Epithelial cell of proximal tubule (primary cell): ENCODE measurements at places on chromosomes 2 and 18.

DNA sequence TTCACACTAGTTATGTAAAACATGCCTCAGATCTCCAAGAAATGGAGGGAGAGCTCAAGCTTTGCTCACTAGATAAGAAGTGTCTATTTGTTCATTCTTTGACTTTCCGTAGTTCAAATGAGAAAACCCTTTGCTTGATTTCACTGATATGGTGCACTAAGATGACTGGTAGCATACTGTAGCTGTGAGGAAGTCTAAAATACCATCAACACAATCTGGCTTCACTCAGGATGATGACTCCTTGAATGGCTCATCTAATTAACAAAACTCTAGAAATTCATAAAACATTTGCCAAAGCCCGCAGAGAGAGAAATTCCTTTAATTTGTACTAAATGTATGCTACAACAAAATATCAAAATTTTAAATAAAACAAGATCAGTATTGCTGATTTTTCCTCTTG is 152.8 kb upstream of the STK17B start:
- DNase-seq: no peak

DNA sequence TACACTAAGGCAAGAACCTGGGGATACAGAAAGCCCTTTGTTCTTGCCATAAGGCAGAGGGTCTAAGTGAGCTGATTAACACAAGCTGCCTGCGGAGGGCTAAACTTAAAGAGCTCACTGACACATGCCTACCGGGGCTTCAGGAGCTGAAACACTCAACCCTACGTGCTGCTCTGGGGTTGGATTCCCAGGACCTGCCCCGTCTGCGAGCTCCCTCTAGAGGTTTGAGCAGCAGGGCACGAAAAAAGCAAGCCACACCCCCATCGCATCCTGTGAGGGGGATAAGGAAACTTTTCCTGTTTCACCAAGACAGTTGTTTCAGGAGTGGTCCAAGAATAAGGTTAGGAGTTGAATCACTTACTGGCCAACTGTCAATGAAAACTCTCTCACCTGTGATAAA is 562.1 kb downstream of the TMX3 start:
- no peak for DNase-seq

- DNase-seq: no peak
Observed at GRCh38 chr2:121837591-121837990, 82.1 kb downstream of the TSN start.

- no peak for DNase-seq
Observed at GRCh38 chr18:50578030-50578429, 18.1 kb downstream of the MAPK4 start.

DNA sequence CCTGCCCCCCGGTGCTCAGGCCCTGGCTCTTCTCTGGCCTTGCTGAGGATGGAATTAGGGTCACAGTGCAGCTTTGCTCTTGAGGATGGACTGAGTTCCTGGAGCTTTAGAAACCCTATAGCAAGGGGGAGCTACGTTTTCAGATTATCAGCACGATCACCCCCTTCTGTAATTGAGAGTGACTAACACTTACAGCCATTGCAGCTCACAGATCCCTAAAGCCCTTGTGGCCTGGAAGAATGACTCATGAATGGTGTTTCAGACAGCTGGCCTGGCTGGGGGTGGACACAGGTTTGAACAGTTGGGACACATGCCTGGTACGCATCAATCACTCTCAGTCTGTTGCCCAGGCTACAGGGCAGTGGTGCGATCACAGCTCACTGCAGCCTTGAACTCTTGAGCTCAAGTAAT is 79.7 kb upstream of the IGFBP5 start:
- peak; percentile 94 for DNase-seq

DNA sequence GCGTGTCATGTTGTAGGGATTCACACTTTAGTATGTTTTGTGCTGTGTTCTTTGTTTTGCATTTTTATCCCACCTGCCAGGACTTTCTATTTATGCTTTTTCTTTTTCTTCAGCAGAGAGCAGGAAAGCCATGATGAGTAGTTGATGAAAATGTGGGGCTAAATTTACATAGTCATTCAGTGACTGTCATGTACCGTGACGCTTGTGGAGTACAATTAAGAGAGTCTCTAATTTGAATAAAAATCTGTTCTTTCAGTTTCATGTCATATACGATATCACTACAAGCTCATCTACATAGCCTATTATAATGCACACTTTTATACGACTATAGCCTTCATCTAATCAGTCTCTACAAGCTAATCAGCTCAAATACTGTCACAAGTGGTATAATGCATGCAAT is 112.7 kb upstream of the SPATS2L start:
- no peak for DNase-seq

GRCh38 chr2:126994340-126994777 is 95.7 kb downstream of the TEX51 start:
- DNase-seq: no peak

DNA sequence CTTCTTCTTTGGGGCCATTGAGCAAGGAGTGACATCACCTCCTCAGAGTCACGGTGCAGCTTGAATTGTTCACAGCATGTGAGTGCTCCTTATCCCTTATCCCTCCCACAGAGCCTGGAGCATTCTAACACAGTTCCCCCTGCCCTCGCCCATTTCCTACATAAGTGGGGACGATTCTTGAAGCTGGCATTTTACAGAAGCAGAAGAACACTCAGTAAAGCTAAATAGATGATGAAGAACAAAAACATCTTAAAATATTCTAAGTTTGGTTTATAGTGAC is 135.8 kb upstream of the APCDD1 start:
- DNase-seq: no peak

DNA sequence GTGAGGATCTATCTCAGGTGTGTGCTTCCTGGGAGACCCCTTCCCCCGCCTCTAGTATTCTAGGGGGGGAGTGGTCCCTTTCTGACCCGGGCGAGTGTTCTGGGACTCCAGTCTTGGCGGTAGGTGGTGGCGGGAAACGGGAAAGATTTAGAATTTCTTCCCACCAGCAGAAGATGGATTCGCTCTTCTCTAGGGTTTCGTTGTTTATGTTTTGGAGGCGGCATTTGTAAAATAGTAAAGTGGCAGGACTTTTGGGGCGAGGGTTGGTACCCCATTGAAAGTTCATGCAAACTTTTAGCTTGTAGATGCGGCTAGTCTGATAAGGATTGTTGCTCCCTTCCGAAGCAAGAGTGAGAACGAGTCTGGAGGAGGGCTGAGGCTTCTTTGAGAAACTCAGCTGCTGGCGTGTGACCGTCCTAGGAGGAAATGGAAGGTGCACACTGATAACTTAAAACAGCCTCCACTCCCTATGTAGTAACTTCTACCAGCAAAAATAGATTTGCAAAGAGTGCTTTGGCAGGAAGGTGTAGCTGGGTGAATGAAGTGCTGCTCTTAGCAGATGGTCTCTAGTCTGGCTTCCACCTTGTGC is 412 bp downstream of the GPD2 start:
- DNase-seq: no peak

- no peak for DNase-seq
Observed at GRCh38 chr2:20012282-20013125, at the start of gene MATN3. Gene MATN3 (minus strand): TSS chr2:20012668. CDS start chr2:20012631, 37 bp downstream.

- DNase-seq: no peak
Observed at GRCh38 chr2:112541315-112542122, 746 bp upstream of the POLR1B start.

DNA sequence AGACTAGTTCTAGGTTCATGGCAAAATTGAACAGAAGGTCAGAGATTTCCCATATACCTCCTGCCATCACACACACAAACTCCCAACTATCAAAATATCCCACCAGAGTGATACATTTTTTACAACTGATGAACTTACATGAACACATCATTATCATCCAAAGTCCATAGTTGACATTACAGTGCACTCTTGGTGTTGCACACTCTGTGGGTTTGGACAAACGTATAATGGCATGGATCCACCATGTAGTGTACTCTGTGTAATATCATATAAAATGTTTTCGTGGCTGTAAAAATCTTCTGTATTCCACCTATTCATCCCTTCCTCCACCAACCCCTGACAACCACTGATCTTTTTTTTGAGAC is 25.9 kb upstream of the STAM2 start:
- DNase-seq: no peak

DNA sequence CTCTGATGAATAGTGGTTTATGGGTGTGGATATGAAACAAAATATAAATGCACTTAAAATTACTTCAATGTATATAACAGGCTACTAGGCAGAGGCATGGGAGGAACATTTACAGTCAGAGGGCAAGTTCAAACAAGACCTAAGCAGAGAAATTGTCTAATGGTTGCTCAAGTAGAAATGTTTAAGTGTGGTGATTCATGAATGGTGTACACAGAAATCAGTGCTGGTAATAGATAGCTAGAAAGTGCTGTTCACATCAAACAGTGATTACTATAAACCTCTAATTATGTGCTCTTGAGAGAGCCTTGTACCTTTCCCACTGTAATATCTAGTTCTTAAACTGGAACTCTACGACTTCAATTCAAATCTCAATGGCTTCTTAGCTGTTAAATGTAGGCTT is 485.1 kb downstream of the NRXN1 start:
- DNase-seq: no peak

- no peak for DNase-seq
Observed at GRCh38 chr18:46437061-46437460, 220.0 kb downstream of the LOXHD1 start.

DNA sequence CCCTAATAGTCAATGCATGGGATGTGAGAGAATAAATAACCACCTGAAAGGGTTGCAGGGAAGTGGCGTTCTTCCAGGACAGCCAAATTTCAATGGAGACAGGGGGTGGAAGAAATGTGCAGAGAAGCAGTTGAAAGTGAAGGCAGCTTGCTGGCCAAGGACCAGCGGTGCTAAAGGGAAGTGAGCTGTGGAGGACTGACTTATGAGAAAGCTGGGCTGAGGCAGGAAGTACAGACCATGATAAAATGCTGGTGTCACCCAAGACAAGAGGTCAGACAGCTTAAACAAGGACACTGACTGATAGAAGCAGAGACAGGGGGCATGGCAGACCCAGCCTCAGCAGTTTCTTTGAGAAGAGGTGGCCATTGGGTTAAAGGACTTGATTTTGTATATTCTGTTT is 106.7 kb downstream of the DTNB start:
- no peak for DNase-seq

DNA sequence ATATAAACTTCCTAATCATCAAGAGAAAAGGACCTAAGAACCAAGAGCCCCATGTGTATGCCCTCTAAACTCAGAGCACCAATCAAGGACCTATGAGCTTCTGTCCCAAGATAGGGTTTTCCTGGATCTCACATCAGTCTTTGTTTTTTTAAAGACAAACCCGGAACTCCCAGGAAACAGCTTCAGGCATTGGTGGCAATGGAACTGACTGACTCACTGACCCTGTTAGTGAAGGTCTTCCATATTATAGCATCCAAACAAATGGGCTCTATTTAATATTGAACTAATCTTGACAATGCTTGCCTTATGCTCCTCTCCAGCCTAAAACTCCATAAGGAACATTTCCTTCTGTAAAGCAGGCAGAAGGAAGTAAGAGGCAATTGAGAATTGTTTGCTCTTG is 63.5 kb upstream of the RPE start:
- no peak for DNase-seq

DNA sequence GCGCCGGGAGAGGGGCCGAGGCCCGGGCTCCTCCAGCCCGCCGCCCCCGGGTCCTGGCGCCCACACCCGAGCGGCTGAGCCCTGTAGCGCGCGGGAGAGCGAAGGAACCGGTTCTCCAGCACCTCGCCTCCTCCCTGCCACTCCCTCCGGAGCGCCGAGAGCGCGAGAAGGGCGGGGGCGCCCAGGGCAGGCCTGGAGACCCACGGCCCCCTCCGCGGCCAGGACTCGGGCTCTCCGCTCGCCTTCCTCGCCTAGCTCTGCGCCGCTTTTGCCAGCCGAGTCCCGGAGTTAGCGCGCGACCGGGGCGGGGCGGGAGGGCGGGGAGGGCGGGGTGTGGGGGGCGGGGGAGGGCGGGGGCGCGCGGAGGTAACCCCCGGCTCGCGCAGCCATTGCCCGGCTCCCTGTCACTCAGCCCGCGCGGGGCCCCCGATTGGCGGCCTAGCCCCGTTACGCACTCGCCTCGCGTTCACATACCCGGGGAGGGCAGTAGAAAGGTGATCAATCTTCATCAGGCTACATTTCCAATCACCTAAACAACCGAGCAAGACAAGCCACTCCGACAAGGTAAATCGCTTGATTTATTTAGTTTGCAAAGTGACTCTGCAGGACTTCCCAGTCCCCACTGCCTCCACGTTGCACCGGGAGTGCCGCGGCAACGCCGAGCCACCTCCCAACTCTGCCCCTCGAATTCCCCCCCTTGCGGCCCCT is at the start of gene OTX1:
TSS of gene OTX1 (plus strand) at position 497 of the 708 bp plus-strand sequence. CDS start 2,161 bp downstream, outside the sequence.
- DNase-seq: no peak

- no peak for DNase-seq
Observed at GRCh38 chr2:113233593-113234550, 44.8 kb downstream of the PAX8 start.

DNA sequence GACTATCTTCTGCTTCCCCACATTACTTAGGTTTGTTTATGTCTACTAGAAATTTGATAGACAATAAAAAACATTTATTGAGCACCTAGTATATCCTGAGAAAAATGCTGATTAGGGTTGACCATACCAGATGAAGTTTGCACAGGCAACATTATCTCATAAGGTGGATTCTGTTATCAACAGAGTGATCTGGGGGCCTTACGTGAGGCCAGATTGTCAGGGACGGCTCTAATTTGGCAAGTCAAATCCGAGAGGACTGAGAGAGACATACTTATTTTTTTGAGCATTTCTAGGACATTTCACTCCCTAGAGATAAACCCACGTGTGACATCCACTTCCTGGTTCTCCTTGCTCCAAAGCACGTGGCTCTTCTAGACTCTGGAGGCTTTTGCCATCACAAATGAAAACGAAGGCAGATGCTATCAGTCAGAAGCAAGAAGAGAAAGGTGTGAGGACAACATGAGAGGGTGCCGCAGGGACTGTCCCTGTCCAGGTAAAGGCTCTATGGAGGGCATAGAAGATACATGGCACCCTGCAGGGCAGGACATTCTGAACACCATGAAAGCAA is 168.0 kb upstream of the REV1 start:
- DNase-seq: no peak

DNA sequence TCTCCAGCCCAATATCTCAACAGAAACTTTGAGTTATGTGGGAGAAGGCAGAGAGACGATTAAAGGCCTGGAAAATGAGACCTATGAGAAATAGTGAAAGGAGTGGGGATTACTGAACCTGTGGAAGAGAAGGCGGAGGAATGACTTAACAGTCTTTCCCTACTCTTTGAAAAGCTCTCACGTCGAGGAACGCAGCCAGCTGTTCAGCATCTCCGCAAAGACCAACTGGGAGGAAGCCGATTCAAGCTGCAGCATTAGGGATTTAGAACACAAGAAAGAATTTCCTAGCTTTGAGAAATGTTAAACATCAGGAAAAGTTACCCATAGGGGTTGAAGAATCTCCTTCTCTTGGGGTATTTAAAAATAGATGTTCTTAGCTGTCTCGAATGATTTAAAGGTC is 233.2 kb upstream of the PARD3B start:
- DNase-seq: no peak
